Stimulated activated CD4-positive, alpha-beta T cell treated with anti-CD3 and anti-CD28 coated beads, Interleukin-15, amount 100 ng/mL, for 1 hour (primary cell): ENCODE measurements at places on chromosomes 3 and 15.

DNA sequence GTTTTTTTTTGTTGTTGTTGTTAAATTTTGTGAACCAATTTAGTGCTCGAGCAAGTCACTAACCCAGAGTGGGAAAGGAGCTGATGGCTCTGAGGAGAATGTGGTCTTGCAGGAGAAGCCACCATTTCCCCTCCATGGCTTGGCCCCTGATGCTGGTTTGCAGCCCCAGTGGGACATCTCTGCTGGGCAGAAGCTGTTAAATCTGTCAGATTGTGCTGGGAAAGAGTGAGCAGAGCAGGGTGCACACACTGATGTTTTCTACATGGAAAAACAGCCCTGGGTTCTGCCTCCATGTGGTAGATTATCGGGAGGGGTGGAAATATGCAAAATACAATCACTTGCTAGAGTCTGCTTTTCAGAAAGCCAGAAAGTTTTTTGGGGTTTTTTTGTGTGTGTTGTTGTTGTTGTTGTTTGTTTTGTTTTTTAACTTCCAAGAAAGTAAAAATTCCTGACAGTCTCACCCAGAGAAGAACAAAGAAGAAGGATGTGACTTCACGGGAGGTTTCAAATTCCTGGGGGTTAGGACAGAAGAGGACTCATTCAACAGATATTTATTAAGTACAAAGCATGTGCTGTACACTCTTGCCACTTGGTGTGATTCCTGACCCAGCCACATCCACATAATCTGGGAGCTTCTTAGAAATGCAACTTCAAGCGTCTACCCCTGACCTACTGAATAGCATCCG, 133.7 kb downstream of the FOXB1 start:
- DNase-seq, result no peak

GRCh38 chr3:100263583-100263982, 2.8 kb downstream of the TBC1D23 start:
- DNase-seq, result no peak

DNA sequence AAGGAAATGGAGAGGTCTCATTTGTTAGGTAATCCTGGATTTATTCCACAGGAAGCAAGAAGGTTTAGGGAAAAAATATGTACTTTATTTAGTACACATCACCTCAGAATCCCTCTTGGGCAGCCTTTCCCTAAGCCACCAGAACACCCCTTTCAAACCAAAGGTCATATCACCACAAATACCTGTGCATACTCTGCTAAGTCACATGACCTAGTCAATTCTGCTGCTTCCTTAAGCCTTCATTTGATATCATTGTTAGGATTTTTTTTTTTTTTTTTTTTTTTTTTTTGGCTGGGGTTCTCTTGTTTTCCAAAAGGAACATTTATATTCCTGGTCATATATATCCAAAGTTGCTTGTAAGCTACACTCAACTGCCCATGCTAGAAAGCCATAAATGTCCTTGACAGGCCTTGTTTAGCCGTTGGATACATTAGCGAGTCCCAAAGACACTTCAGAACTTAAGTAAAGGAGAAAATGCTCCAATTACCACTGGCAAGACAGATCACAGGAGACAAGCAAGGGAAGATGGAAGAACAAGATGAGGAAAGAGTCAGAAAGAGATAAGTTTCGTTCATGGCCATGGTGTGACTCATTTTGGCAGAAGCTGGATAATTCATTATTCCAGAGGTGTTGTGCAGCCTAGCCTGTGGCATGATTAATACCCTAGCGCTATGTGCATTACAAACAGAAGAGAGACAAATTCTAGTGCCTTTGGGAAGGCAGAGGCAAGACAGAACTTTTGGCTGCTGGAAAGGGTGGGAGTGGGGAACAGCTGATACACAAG, 155.6 kb upstream of the SLC2A2 start:
- DNase-seq, result no peak

DNA sequence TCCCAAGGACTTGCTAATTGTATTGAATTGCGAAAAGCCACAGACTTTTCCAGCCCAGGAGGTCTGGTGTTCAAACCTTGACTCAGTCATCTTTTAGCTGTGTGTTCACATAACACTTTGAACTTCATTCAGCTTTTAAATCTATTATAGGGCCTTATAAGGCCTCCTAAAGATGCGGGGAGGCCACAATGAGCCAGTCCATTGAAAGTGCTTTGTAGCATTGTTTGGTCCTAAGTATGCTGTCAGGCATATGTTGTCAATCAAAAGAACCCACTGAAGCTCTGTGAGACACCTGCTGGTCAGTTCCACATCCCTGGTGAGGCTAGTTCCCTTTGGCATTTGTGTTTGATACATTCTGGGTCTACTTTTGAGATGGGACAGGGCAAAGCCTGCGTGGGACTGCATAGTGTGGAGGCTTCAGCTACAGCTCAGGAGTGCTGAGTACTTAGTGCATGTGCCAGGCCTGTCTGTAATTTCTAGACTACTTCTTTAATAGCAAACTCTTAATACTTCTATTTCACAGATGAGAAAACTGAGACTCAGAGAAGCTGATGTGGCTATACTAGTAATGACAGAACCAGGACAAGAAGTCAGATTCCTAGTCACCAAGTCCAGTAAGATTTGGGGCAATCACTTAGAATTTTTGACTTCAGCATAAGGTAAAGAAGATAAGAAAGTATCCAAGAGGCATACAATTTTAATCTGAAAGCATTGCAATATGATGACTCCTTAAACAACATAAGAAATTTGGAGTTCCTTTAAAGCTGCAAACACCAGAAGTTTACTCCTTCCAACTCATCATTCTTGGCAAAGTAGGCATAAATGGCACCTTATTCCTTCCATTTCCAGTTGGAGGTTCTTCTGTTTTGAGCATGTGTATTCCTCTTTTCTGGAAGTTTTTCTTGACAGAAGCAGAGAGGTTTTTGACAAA, 213.0 kb downstream of the PDCD6IP start:
- no peak for DNase-seq

- no peak for DNase-seq
These were observed 77.6 kb upstream of the RAP2B start for GRCh38 chr3:153084431-153084830.

- DNase-seq, result no peak
These were observed 408.4 kb downstream of the PLOD2 start for GRCh38 chr3:145752576-145752975.

GRCh38 chr3:1381647-1382036, 288.8 kb downstream of the CNTN6 start:
- DNase-seq, result no peak

DNA sequence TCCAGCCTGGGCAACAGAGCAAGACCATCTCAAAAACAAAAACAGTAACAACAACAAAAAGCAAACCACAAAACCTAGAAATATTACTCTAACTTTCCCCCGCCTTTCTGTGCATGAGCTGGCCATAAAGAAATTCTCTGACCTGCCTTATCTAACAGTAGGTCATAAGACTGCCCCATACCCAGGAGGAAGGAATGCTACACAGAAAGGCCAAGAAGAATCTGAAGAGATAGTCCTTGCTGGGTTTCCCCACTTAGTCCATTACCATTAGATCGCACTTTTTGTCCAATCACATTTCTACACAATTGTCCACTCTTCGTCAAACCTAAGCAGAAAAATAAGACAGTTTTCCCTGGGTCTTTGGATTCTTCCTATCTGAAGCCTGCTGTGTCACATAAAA, 23.5 kb downstream of the CIAO2A start:
- DNase-seq, result no peak

DNA sequence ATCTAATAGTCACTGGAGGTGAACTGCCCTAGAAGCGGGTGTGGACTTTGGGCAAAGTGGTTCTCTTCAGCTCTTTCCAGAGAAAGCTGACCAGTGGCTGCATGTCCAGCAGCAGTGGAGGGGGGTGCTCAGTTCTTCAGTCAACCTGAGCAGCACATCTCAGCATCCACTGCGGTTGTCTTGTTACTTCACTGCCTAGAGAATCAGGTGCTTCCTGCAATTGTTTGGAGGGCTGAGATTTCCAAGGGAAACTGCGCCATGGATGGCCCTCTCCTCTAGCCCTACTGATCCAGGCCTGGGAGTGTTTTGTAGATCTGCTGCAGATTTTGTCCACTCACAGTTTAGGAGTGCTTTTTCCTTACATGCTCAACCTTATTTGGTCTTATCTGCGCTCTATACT, 65.6 kb upstream of the CFAP161 start:
- DNase-seq, result no peak

DNA sequence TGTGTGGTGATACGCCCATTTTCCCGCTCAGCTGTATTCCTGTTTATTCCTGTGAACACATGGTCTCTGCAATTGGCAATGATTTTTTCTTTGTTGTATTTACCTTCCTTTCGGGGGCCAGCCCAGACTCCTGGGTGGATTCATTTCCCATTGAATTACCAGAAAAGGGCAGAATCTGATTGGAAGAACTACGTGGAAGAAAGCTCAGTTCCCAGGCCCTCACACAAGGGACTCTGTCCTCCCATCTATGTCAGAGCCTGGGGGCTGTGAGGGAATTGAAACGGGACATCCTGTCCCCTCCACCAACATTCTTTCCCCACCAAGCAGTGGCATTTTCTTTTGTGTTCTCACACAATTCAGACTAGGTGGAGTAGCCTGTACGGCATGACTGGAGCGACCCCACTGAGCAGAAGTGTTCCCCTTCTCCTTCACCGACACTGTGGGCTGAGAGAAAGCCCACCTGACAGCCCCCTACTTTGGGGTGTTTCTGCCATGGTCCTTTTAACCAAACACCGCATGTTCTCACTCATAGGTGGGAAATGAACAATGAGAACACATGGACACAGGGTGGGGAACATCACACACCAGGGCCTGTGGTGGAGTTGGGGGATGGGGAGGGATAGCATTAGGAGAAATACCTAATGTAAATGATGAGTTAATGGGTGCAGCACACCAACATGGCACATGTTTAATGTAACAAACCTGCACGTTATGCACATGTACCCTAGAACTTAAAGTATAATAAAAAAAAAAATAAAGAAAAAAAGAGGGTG, 32.1 kb upstream of the RFTN1 start:
- DNase-seq, result no peak

- DNase-seq, result no peak
These were observed 14.1 kb downstream of the KCNMB3 start for GRCh38 chr3:179236669-179237301.
